Stimulated activated CD8-positive, alpha-beta memory T cell treated with anti-CD3 and anti-CD28 coated beads, Interleukin-7, amount 100 ng/mL, for 24 hours (primary cell): ENCODE measurements at places on chromosomes 6 and 20.

DNA sequence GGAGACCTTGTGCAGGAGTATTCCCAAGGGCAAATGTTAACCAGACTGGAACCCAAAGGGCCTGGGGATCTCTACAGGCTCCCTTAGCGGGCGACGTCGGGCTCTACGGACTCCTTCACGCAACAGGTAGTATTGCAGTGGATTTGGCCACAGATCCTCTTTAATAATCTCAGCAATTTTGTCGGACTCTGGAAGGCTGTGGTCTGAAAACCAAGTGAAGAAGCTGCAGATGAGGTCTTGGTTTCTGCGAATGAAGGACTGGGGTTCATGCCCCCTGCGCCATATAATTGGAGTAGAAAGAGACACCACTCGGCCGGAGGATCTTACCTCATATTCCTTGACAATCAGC lies 1.3 kb downstream of the TSPYL1 start:
- DNase-seq = no peak

DNA sequence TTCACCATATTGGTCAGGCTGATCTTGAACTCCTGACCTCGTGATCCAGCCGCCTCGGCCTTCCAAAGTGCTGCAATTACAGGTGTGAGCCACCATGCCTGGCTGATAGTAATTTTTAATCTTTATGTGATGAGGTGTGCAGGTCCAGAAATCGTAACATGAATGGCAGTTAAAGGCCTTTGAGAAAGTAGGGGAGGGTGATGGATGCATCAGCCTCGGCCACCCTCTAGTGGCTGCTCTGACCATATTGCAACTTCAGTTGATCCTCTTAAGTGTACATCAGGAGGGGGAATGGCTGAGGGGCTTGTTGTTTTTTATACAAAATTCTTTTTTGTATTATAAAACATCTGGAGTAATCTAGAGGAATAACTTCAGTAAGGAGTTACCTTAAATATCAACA lies 193.0 kb downstream of the ZFAND3 start:
- no peak for DNase-seq

DNA sequence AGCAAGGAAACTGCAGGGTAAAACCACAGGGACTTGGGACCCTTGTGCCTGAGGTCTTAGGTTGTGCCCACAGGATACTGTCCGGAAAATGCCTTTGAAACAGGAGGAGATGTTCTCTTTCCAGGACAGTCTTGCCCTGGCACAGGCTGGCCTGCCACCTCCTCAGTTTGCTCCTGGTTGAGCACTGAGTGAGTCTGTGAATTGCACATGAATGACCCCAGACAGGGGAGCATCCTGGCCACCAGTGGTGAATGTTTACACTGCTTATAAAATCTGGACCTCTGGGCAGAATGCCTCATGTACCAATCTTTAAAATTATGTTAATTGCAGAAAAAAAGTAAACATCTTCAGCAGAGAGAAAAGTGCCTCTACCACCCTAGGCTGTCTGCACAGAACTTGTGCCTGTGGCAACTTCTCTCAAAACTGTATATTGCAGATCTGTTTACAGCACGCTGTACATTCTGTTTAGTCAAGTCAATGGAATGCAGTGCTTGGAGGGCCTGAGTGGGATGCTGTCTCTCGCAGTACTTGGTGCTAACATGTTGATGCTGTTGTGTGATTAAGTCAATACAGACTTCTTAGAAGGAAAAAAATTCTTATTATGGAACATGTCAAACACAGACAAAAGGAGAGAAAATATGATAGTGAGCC lies 242.1 kb downstream of the SOD2 start:
- DNase-seq = no peak

GRCh38 chr6:80282913-80283554 lies 176.6 kb downstream of the BCKDHB start:
- DNase-seq = no peak

DNA sequence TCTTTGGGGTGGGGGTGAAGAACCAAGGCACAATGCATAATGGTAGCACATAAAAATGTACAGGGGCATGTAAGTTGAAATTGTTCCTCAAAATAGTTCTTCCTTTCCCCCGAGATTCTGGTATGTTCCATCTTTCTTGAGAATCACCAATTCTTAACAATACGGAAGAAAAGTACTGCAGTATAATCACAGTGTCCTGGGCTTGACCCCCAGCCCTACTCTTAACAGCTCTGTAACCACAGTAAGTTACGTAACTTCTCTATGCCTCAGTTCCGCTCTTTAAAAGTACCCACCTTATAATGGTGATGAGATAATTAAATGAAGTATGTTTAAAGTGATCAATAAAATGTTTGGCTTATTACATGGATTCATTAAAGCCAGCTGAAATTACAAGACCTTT lies 104.5 kb downstream of the SMLR1 start:
- DNase-seq = no peak

- no peak for DNase-seq
Observed at GRCh38 chr20:58378704-58379103, 10.3 kb upstream of the VAPB start.
